Esophagus squamous epithelium (tissue), 5 donors: ENCODE measurements at places on chromosomes 6 and 20. TPM values are rescaled to one million over a fixed set of nuclear protein-coding genes. Genes with fewer than 3 reads are reported as not detected.

GRCh38 chr6:21836772-21837425 lies 243.3 kb downstream of the SOX4 start:
- DNase-seq = no peak

GRCh38 chr6:19905584-19905983 lies 68.4 kb downstream of the ID4 start:
- DNase-seq = no peak

DNA sequence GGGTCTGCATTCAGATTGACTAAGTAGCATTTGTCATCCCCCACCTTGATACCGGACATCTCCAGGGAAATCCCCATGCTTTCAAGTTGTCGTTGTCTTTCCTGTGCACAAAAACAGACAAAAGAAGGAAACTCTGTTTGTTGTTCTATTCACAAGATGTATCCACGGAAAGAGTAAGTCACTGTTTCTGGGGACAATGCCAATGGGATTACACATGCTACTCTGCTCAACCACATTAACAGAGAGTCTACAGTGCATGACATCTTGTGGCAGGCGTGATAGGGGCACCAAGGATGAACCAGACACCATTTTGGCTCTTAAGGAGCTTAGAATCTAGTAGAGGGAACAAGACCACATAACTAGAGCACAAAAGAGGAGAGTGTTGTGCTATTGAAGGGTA lies 124.4 kb upstream of the NUP153 start:
- no peak for DNase-seq

CDH26 gene
- 2.5 TPM for total RNA-seq

DNA sequence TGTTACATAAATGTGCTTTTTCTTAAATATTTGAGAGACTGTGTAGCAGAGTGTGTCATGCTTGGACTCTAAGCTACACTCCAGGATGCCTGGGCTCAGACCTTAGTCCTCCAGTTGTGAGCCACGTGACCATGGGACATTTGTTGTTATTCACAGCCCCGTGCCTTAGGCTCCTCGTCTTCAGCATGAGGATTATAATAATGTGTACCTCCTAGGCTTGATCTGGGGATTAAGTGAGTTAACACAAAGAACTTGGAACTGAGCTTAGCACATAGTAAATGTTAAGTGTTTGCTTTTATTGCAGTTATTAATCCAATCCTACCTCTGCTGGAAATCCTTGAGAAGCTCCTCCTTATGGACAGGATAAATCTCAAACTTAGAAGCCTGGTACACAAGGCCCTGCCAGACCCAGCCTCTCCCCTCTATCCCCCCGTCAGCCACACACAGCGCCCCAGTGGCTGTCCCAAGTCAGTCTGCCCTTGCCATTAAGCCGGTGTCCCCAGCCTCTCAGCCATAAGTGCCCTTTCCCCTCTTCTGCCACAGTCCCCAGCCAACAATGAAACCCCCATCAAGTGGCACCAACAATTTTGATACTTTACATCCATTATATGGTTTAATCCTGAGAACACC lies 177.5 kb downstream of the TMEM242 start:
- DNase-seq = no peak

DNA sequence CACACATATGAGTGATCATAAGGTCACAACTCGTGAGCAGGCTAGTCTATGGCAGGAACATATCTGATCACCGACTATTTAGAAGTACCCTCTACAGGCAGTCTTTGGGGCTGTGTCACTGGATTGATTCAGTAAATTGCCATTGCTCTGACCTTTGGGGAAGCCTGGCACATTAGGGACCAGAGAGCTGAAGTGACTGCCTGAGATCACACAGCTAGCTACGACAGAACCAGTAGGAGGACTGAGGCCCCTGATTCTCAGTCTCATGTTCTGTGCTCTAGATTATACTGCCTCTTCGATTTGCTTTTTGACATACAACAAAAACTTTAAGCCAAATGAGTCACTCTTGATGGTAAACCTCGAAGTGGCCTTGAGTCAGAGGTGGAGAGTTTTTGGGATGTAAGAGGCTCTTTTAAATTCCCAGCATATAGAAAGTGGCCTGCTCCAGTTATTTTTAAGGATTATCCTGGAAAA lies 247.5 kb upstream of the SUPT3H start:
- DNase-seq = no peak

- no peak for DNase-seq
Observed at GRCh38 chr6:111803371-111803770, 69.9 kb downstream of the FYN start.

- no peak for DNase-seq
Observed at GRCh38 chr6:24517659-24518543, 23.1 kb downstream of the ALDH5A1 start.

AIF1 gene
- 2.4 TPM for total RNA-seq

DNA sequence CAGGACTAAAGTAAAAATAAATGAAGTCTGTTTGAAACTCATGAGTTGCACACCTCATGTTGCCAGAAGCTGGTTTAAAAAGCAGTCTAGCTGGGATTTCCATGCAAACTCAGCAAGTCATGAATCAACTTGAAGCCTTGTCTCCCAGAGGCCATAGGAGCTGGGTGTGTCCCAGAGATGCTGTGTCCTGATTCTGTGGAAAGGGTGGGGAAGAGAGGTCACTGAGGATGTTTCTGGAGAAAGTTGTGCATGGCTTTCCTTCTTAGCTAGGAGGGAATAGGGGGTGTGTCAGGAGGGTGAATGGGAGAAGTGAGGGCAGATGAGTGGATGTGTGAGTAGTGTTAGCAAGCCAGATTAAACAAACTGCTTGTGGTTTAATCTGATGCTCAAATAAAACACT lies 111.3 kb downstream of the ADAT2 start:
- DNase-seq = no peak

DNA sequence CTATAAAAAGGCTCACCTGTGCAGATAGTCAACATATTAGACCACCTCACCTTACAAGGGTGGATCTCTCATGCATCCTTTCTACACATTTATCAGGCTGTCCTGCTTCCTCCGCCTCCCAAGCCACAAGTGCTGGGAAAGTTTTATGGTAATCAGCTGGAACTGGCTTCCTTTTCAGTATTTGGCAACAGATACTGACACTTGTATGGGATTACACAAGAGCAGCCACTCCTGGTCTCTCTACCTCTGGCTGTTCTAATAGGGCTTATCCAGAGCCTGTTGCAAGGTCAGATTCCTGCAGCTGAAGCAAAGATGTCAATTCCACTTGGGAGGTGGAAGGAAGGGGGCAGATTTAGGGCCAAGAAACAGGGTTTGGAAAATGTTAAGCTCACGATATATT lies 503 bp upstream of the GPLD1 start:
- no peak for DNase-seq

DNA sequence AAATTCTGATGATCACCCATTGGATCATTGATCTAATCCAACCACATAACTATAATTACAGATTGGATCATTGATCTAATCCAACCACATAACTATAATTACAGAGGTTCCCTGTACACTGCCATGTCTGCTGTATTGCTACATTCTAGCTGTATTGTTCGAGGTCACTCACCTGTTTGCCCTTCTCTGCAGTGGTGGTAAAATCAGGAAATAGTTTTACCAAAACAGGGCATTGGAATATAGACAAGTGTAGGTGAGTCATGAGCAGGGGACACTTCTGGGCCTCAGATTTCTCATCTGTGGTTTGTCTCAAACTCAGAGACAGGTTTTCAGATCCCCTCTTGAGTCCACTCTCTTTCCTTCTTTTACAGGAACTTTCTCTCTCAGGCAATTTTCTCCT lies 9.0 kb upstream of the AFDN start:
- DNase-seq = no peak

DNA sequence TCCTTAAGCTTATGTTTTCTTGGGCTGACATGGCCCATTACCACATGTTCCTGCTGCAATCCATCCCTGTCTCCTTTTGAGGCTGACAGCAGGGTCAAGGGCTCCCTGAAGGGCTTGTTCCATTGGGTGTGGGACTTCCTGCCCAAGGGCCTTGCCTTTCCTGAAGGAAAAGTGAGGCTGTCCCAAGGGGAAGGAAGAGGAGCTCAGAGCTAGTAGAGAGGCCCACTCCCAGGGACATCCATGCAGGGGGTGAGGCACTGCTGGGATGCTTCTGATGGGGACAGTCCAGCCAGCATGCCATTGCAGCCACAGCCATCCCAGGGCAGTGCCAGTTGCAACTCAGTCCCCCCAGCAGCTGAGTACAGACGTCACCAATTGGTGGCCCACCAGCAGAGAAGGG lies 138.4 kb upstream of the FOXA2 start:
- DNase-seq = no peak

GRCh38 chr6:12314751-12315150 lies 24.6 kb downstream of the EDN1 start:
- DNase-seq = no peak

GRCh38 chr20:10670501-10671220 lies 3.1 kb downstream of the JAG1 start:
- DNase-seq = no peak

GRCh38 chr20:32168184-32168910 lies 39.2 kb downstream of the PLAGL2 start:
- no peak for DNase-seq
